Activated CD4-positive, alpha-beta T cell treated with anti-CD3 and anti-CD28 coated beads, Interleukin-2, Interleukin-6, amounts not matched to agents 100 ng/mL and 50 ng/mL, durations not matched to agents 16 hours and 8 hours (primary cell): ENCODE measurements at places on chromosomes 16 and 17.

DNA sequence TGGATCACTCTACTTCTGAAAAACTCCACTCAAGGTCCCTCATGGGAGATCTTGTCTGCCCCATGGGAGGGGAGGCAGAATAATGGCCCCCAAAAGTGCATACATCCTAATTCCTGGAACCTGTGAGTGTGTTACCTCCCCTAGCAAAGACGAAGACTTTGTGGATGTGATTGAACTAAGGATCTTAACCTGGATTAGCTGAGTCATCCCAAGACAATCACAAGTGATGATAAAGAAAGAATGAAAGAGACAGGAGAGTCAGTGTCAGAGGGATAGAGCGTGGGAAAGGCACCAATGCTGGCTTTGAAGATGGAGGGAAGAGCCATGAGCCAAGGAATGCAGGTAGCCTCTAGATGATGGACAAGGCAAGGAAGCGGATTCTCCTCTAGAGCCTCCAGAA is 374.7 kb upstream of the DYNLRB2 start:
- DNase-seq: no peak

GRCh38 chr17:28812748-28813377 is 29.7 kb downstream of the FAM222B start:
- no peak for DNase-seq

GRCh38 chr16:88585269-88585668 is 15.1 kb downstream of the ZC3H18 start:
- DNase-seq: no peak

DNA sequence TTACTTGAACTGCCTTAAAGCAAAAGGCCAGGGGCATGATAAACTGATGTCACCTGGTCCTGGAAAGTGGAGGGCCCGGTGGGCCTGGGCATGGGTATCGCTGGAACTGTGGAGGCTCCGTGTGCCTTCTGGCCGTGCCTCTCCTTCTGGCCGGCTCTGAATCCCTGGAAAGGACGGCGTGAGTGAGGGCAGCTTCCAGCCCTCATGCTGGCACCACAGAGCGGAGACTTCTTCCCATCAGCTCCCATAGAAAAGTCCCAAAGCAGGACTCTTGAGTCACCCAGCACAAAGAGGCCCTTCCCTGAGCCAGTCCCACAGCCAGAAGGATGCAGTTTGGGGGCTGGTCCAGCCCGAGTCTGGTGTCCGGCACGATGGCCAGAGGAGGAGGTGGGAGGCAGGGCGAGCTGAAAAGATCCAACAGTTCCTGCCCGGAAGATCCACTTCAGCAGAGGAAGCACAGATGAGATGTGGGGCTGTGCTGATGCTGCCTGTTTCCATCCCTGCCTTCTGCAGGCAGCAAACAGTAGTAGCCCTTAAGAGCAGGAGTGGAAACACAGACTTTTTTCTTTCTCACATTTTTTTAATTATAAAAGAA is 7.8 kb downstream of the GAA start:
- no peak for DNase-seq

DNA sequence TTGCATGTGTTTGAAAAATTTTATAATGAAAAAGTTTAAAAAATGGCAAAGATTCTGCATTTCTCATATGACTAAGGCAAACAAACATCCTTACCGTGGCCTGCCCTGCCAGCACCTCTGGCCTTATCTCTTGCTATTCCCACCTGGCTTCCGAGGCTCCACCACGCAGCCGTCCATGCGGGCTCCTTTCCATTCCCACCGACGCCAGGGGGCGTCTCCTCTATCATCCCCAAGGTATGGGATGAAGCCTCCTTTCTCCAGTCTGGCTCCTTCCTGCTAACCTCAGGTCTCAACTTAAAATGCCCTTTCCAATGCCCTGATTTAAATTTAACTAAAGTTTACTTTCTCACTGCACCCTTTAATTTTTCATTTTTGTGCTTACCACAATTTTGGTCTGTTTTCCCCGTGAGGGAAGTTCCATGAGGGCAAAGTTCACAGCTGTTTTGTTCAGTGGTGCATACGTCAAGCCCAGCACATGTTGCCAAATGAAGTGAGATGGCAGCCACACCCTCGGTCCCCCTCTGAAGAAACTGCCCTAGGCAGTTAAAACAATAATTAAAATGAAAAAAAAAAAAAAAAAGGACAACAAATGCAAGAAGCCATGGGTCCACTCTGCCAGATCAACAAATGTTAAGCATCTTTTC is 13.3 kb upstream of the SDK2 start:
- no peak for DNase-seq

- no peak for DNase-seq
These were observed 8.0 kb downstream of the GRIN2C start for GRCh38 chr17:74851612-74852236.

GRCh38 chr16:22255335-22255734 is 41.9 kb upstream of the POLR3E start:
- no peak for DNase-seq

DNA sequence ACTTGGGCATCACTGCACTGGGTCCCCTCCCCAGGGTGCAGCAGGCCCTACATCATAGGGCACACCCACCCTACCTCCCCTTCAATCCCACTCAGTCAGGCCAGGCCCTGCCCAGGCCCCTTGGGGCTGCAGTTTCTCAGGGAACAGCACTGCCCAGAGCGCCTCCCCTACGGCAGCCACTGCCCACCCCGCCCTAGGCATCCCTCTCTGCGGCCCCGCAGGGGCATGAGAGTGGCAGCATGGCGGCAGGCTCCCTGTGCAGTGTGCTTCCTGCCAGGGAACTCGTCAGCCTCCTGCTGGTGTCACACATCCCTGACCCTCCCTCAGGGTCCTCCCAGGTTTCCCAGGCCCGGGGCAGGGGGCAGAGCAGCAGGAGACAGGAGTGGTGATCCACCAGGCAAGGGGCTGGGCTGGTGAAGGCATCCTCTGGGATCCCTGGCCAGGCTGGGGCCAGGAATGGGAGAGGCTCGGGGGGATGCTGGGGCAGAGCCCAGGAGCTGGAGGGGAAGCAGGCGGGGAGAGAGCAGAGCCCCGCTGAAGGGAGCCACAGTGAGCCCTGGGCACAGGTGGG is 16.2 kb upstream of the BAHCC1 start:
- no peak for DNase-seq

GRCh38 chr17:76631821-76632565 is 11.6 kb downstream of the ST6GALNAC1 start:
- DNase-seq: no peak

GRCh38 chr16:80418517-80419355 is 122.1 kb upstream of the DYNLRB2 start:
- no peak for DNase-seq

DNA sequence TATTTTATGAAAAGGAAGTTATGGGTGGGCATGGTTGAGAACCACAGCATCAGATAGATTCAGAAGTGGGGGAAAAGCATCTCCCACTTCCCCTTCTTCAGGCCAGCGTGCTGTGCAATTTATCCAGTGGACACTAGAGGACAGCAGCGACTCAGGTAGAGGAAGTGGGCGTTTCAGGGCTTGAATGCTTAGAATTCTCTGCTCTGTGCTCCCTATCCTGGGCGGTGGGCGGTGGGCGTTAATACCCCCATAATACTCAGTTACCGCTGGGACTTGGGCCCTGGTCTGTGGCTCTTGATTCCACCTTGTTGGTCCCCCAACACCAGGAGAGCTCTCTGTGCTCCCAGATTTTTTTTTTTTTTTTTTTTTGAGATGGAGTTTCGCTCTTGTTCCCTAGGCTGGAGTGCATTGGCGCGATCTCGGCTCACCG is 3.7 kb upstream of the LYZL6 start:
- peak; percentile 62 for DNase-seq

GRCh38 chr16:82612263-82612662 is 14.5 kb upstream of the CDH13 start:
- DNase-seq: no peak

- no peak for DNase-seq
These were observed 80.3 kb downstream of the TNRC6C start for GRCh38 chr17:78038748-78039288.

DNA sequence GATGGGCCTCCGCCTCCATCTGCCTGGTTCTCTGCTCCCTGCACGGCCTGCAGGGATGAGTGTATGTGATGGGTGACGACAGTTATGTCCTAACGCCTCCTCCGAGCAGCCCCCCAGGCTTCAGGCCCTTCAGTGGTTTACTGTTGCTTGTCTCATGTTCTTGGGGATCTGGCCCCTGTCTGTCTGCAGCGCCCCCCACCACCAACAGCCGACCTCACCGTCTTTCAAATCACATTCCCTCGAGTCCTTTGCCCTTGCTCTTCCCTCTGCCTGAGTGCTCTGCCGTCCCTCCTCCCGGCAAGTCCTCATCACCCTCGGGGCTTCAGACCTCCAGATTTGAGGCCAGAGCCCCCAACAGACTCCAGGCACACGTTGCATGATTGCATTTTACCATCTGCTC is 18.2 kb downstream of the METTL22 start:
- no peak for DNase-seq

GRCh38 chr16:88977018-88977811 is at the start of gene CBFA2T3:
Gene CBFA2T3, minus strand, starts transcription at chr16:88977207. Its CDS starts 400 bp downstream, at chr16:88976807.
- DNase-seq: no peak

DNA sequence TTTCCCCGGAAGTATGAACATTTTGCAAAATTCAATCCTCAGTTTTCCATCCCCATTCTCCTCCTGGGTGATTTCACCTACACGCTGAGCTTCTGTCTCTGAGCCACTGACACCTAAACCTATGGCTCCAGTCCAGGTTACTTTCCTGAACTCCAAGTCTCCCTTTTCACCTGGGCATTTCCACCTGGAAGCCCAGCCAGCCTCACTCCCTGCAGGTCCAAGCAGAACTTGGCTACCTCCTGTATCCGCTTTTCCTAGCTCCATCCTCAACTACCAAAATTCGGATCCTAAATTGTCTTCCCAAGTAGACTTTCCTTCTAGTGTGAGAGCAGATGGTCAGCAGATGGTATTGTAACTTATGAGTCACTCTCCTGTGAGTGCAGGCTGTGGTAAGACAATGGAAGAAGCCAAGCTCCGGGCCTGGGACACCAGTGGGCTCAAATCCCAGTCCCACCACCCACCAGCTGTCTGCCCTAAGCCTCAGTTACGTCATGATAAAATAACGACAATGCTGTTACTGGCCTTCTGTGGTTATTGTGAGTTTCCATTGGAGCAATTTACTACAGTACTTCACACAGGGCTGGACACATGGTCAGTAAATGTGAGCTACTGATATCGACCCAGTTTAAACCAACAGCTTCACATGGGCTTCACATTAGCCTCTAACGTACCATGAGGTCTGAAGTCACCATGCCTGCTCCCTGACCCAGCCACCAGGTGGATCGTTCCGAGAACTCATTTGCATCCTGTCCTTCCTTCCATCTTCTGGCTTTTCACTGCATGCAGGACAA is 33.3 kb downstream of the PECAM1 start:
- DNase-seq: no peak

GRCh38 chr17:65226227-65226626 is 89.1 kb downstream of the RGS9 start:
- DNase-seq: no peak
